ENCODE measurements at places on chromosomes 2 and 18. TPM values are rescaled to one million over a fixed set of nuclear protein-coding genes. Genes with fewer than 3 reads are reported as not detected.

Gene RMDN2
- total RNA-seq, result 5.1 TPM

Gene ALK
- total RNA-seq, result 0.16 TPM

Gene PSMA8
- not detected for total RNA-seq

Gene TMEM198
- total RNA-seq, result 3.8 TPM

Gene ZNF396
- total RNA-seq, result 1.4 TPM

Gene NEB
- 0.94 TPM for total RNA-seq

Gene APOB
- total RNA-seq, result 0.07 TPM

Gene SCN2A
- total RNA-seq, result 8.2 TPM

Gene ODC1
- total RNA-seq, result 85.3 TPM

Gene G6PC2
- total RNA-seq, result not detected

Gene GPR39
- 4.0 TPM for total RNA-seq

Gene EGR4
- not detected for total RNA-seq

Gene IL18R1
- 2.4 TPM for total RNA-seq

Gene FEV
- not detected for total RNA-seq

Gene STARD6
- not detected for total RNA-seq

DNA sequence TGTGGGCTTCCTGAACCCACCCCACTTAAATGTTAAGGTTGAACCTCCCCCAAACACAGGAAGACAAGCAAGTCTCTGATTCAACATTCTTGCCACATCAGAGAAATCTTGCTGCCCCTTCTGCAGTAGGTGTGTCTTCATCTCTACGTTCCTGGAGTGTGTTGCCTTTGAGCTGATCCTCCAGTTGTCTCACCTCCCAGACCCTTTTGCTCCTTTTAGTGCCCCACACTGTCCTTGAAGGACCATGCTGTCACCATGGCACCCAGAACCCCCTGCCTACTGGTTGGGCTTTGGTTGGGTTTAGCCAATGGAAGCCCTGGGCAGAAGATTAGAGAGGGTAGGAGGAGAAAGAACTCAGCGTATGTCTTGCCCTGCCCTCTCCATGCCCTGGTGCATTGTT lies 10.7 kb downstream of the CAB39 start:
- H3K27ac ChIP-seq, result no peak overlapping the region
- no peak overlapping the region for H3K4me3 ChIP-seq
- H3K36me3 ChIP-seq, result no peaks in the 10 kb centered on the region
- no peaks in the 10 kb centered on the region for H3K27me3 ChIP-seq
- DNase-seq, result no peak

DNA sequence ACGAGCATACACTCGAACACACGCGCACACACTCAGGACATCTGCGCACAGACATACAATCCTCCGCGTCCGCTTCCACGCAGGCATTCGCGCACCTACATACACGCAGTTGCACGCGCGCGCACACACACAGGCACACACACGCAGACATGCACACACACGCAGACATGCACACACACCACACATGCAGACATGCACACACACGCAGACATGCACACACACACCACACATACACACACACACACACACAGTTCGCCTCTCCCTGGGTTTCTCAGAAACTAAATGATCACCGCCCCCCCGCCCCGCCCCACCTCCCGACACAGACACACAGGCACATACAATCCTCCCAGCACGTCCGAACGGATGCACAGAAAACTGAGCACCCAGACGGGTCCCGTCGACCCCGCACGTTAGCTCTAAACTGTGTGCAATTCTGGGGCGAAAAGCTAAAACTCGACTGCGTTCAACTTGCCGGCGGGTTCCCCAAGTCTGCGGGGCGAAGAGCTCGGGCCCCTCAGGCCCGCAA lies 1.0 kb downstream of the EPHA4 start:
- no peak overlapping the region for H3K27ac ChIP-seq
- peak; percentile 36 for DNase-seq
- peaks cover 15% of the 10 kb centered on the region for H3K27me3 ChIP-seq
- peaks cover 12% of the 10 kb centered on the region for H3K4me1 ChIP-seq
- H3K36me3 ChIP-seq, result no peaks in the 10 kb centered on the region

- DNase-seq, result no peak
- no peaks in the 10 kb centered on the region for H3K27me3 ChIP-seq
- H3K27ac ChIP-seq, result no peak overlapping the region
- no peak overlapping the region for H3K4me3 ChIP-seq
These were observed 18.1 kb upstream of the ATOH8 start for GRCh38 chr2:85735691-85736090.

- H3K27ac ChIP-seq, result no peak overlapping the region
- no peak overlapping the region for H3K4me3 ChIP-seq
- no peaks in the 10 kb centered on the region for H3K27me3 ChIP-seq
- peak; percentile 82 for DNase-seq
- no peaks in the 10 kb centered on the region for H3K36me3 ChIP-seq
These were observed 15.2 kb downstream of the BCL2L11 start for GRCh38 chr2:111135910-111136297.

DNA sequence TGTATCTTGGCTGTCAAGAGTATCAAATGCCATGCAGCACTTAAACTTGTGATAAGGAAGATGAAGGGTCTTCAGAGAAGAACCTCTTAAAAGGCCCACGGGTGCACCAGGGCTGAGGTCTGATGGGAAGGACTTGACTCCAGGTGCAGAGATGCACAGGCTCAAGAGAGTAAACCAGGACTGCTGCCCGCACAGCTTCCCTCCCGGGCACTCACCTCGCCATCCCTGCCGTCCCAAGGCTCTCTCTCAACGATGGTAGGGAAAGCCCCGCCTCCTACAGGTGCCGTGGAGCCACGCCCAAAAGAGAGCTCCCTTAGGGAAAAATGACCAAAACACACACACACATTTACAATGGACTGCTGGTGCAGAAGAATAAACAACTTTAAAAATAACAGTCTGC lies 27.9 kb downstream of the PDIA6 start:
- H3K4me1 ChIP-seq, result peaks cover 11% of the 10 kb centered on the region
- no peak overlapping the region for H3K27ac ChIP-seq
- no peak for DNase-seq

DNA sequence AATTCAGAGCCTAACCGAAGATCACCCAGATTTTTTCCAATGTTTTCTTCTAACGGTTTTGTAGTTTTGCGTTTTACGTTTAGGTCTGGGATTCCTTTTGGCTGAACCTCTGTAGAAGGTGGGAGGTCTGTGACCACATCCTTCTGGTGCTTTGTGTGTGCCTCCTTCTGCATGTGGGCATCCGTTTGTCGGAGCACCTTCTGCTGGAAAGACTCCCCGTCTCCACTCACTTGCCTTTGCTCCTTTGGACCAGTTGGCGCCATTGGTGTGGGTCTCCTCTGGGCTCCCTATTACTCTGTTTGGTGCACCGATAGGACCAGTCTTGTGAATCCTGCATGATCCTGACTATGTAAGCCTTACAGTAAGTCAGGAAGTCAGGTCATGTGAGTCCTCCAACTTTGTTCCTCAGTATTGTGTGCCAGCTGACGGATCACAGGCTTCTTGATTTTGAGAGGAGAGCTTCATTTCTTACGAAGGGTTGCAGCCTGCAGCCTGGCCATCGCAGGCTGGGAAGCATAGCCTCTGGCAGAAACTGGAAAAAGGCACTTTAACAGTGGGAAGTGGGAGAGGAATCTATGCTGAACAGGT lies 13.6 kb downstream of the AQP12A start:
- H3K27me3 ChIP-seq, result peaks cover 19% of the 10 kb centered on the region
- H3K4me3 ChIP-seq, result no peak overlapping the region
- DNase-seq, result no peak
- no peaks in the 10 kb centered on the region for H3K36me3 ChIP-seq
- H3K27ac ChIP-seq, result no peak overlapping the region

- H3K27ac ChIP-seq, result no peak overlapping the region
- H3K4me3 ChIP-seq, result no peak overlapping the region
- no peaks in the 10 kb centered on the region for H3K36me3 ChIP-seq
- no peak for DNase-seq
These were observed 235.0 kb upstream of the NT5C1B start for GRCh38 chr2:18824325-18824790.

DNA sequence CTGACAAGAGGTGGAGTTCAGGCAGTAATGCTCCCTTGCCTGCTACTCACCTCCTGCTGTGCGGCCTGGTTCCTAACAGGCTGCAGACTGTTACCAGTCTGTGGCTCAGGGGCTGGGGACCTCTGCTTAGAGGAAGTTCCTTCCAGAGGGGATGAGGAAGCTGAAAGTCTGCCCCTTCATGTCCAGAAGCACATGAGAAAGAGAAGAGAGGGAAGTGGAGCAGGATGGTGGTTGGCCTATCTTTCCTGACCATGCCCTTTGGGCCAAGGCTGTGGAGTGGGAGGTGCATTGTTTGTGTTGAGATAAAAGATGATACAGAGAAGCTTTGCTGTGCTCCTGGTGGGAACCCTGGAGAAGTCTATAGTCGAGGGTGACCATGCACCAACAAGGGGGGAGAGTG lies 112.5 kb downstream of the LPIN1 start:
- no peak overlapping the region for H3K4me3 ChIP-seq
- H3K4me1 ChIP-seq, result peaks cover under 1% of the 10 kb centered on the region
- no peaks in the 10 kb centered on the region for H3K36me3 ChIP-seq
- no peak for DNase-seq

- H3K27me3 ChIP-seq, result no peaks in the 10 kb centered on the region
- no peaks in the 10 kb centered on the region for H3K4me1 ChIP-seq
- no peak overlapping the region for H3K27ac ChIP-seq
- no peak for DNase-seq
- H3K36me3 ChIP-seq, result no peaks in the 10 kb centered on the region
- H3K4me3 ChIP-seq, result no peak overlapping the region
These were observed 249.1 kb downstream of the PHLPP1 start for GRCh38 chr18:62964432-62964831.

GRCh38 chr18:55794288-55795052 lies 206.5 kb upstream of the TCF4 start:
- H3K36me3 ChIP-seq, result no peaks in the 10 kb centered on the region
- no peak overlapping the region for H3K4me3 ChIP-seq
- no peak overlapping the region for H3K27ac ChIP-seq
- peak; percentile 49 for DNase-seq
- H3K27me3 ChIP-seq, result no peaks in the 10 kb centered on the region
- peaks cover 15% of the 10 kb centered on the region for H3K4me1 ChIP-seq

GRCh38 chr2:222864296-222864695 lies 3.5 kb downstream of the ACSL3 start:
- H3K4me1 ChIP-seq, result peaks cover 31% of the 10 kb centered on the region
- peak; percentile 71 for DNase-seq
- no peaks in the 10 kb centered on the region for H3K27me3 ChIP-seq
- H3K4me3 ChIP-seq, result no peak overlapping the region
- no peaks in the 10 kb centered on the region for H3K36me3 ChIP-seq

- no peak overlapping the region for H3K27ac ChIP-seq
- no peaks in the 10 kb centered on the region for H3K4me1 ChIP-seq
- no peaks in the 10 kb centered on the region for H3K36me3 ChIP-seq
- no peaks in the 10 kb centered on the region for H3K27me3 ChIP-seq
- no peak for DNase-seq
These were observed 69.1 kb upstream of the FOXI3 start for GRCh38 chr2:88521445-88522073.

- H3K4me3 ChIP-seq, result no peak overlapping the region
- no peaks in the 10 kb centered on the region for H3K36me3 ChIP-seq
- H3K4me1 ChIP-seq, result peaks cover 23% of the 10 kb centered on the region
- H3K27ac ChIP-seq, result peak overlapping the region; percentile 66
- H3K27me3 ChIP-seq, result no peaks in the 10 kb centered on the region
- peak; percentile 84 for DNase-seq
These were observed 15.0 kb downstream of the SLC3A1 start for GRCh38 chr2:44290261-44290660.

Measured in astrocyte (in vitro differentiated cells and primary cell).